Stimulated activated CD4-positive, alpha-beta T cell treated with anti-CD3 and anti-CD28 coated beads, Interleukin-1b, Interleukin-23, amount 100 ng/mL, for 24 hours (primary cell): ENCODE measurements at places on chromosomes 12 and 14.

DNA sequence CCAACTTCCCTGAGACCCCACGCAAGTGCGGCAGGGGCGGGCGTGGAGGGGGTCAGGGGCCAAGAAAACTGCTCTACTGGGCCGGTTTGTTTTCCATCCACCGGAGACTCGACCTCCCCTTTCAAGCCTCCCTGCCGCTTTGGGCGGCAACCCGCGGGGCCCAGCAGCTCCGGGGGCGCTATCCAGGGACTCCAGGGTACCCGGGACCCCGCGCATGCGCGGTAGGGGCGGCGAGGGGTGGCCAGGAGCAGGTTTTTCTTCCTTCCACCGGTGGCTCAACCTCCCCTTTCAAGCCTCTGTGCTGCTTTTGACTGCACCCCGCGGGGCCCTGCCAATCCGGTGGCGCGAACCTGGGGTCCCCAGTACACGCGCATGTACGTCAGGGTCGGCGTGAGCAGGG, 323.5 kb downstream of the ALG10 start:
- no peak for DNase-seq

- DNase-seq: no peak
Measured at GRCh38 chr12:91965781-91966180, 179.9 kb downstream of the BTG1 start.

GRCh38 chr14:62667421-62667914, 377.8 kb downstream of the KCNH5 start:
- DNase-seq: no peak

- no peak for DNase-seq
Measured at GRCh38 chr12:110809149-110809548, 37.6 kb upstream of the CCDC63 start.

GRCh38 chr14:87141801-87142200, 851.2 kb downstream of the GALC start:
- DNase-seq: no peak

DNA sequence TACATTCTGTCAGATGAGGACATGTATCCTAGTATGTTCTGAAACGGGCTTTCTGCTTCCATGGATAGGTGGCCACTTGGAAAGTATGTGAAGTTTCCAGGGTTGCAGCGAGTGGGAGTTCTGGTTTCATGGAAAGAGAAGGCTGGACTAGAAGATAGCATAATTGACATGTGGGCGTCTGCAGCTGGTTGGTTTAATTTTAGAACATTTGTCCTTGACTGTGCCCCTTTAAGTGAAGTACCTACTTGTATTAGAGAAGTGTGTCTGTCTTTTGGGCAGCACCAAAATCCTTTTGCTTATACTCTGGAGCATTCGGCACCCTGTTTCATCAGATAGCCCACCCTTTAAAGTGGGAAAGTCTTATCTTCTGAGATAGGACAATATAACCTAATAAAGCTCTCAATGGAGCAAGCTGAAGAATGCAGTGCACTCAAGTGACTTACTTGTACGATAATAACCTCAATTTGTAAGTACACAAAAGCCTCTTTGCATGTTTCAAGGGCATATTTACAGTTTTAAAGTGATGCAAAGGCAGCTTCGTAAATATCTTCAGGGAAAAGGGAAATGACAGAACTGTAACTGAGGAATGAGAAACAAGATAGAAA, 35.2 kb downstream of the NTN4 start:
- no peak for DNase-seq

- no peak for DNase-seq
Measured at GRCh38 chr12:87670448-87670847, 358.8 kb downstream of the C12orf50 start.

- no peak for DNase-seq
Measured at GRCh38 chr14:31380106-31380505, 40.2 kb downstream of the HEATR5A start.

GRCh38 chr14:54050759-54051158, 94.1 kb upstream of the BMP4 start:
- DNase-seq: no peak

- no peak for DNase-seq
Measured at GRCh38 chr12:51755251-51755650, 93.3 kb downstream of the FIGNL2 start.

DNA sequence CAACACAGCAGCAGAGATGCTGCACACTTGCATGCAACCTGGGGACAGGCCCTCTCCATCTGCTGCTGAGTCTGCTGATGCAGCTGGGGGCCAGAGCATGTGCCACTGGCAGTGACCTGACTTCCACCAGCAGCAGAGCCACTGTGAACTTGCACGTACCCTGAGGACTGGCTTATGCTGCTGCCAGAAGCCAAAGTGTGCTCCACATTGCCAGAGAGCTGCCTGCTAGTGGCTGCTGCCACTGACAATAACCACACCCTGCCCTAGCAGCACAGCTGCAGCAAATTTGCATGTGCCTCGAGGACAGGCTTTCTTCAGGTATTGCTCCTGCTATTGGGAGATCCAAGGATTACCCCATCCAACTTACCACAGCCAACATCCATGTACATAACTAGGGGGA, 4.5 kb upstream of the PRR4 start:
- no peak for DNase-seq

DNA sequence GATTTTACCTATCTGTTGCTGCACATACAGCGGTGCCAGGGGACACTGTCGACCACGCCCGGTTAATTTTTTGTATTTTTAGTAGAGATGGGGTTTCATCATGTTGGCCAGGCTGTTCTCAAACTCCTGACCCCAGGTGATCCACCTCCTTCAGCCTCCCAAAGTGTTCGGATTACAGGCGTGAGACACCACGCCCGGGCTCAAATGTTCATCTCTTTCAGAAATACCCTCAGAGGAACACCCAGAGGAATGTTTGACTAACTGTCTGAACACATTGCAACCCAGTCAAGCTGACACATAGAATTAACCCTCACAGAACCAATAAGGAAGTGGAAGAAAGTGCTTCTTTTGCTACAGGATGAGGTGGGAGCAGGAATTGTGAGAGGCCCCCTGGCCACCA, 15.0 kb upstream of the ETFBKMT start:
- no peak for DNase-seq

GRCh38 chr12:92987362-92987761, 58.3 kb upstream of the EEA1 start:
- DNase-seq: no peak

- no peak for DNase-seq
Measured at GRCh38 chr12:2503036-2503435, 291.7 kb upstream of the FKBP4 start.

DNA sequence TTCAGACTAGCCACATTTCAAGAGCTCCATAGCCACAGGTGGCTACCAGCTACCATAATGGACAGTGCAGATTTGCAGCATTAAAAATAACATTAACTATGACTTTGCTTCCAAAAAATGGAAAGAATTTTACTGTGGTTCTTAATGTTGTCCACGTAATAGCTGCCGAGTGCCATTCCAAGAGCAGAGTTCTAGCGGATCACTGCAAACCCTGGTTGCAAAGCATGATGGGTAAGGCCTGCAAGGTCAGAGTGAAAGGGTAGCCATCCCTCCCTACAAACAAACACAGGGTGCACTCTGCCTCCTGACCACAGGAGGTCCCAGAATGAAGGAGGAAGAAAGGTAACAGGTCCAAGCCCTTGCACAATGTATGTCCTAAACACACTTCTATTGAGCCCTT, 157.6 kb downstream of the DPF3 start:
- no peak for DNase-seq

GRCh38 chr12:49631336-49631907, 8.1 kb downstream of the PRPF40B start:
- DNase-seq: no peak
